ENCODE measurements at places on chromosomes 7 and 10.

DNA sequence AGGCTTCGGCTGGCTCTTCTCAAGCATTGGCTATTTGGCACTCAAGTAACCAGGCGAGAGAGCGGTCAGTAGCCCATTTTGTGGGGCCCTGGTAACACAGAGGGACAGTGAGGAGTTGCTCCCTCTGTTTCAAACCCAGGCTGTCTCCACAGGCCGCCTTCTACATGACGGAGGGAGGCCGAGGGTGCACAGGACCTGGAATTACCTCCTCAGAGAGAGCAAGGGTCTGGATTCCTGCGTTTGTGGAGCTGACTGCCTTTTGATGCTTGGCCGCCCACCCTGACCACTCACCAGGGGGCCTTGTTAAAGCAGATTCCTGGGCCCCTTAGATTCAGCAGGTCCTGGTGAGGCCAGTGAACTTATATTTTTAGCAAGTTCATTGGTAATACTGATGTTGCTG is 12.3 kb downstream of the UPP1 start:
- DNase-seq, result no peak

DNA sequence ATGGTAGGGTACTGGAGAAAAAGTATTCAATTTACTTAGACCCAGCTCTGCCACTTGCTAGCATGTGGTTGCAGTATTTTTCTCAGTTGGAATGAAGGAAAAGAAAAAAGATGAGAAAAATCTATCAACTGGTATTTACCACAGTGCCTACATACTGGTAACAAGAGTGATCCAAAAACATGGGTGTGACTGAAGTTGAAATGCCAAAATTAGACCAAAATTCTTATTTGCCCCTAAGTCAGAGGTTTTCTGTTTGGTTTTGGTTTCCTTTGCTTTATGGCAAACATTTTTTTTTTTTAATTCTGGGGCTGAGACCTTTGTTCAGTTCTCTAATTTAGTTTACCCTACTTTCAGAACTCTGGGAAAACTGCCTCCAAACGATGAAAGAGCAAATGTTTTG is 12.3 kb downstream of the HYCC1 start:
- DNase-seq, result no peak

DNA sequence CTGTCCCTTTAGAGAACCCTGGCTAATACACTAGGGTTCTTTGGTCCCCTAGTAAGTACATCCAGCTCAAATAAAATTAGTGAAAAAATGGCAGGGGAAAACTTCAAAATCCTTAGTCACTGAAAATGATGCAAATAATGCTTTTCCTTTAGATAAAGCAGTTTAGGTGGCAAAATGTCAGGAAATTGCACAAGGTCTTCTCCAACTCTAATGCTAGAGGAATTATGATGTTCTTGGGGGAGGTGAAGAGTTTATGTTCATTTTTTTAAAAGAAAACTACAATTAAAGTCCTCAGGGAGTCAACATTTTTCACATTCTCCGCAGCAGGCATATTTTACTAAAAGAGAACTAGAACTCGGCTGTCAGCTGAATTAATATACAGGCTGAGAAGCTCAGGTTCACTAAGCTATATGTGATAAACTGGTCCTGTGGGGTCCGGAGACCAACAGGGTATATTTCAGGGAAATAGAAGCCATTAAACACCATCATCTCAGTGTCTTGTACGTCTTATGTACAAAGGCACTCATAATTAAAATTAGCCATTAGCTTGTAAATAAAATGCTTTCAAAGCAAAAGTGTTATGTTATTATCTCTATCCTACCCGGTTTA is 1164.7 kb upstream of the AUTS2 start:
- DNase-seq, result no peak

- no peak for DNase-seq
Measured at GRCh38 chr7:75962607-75963380, 31.6 kb downstream of the TMEM120A start.

- DNase-seq, result no peak
Measured at GRCh38 chr7:45570797-45571196, 3.4 kb upstream of the ADCY1 start.

DNA sequence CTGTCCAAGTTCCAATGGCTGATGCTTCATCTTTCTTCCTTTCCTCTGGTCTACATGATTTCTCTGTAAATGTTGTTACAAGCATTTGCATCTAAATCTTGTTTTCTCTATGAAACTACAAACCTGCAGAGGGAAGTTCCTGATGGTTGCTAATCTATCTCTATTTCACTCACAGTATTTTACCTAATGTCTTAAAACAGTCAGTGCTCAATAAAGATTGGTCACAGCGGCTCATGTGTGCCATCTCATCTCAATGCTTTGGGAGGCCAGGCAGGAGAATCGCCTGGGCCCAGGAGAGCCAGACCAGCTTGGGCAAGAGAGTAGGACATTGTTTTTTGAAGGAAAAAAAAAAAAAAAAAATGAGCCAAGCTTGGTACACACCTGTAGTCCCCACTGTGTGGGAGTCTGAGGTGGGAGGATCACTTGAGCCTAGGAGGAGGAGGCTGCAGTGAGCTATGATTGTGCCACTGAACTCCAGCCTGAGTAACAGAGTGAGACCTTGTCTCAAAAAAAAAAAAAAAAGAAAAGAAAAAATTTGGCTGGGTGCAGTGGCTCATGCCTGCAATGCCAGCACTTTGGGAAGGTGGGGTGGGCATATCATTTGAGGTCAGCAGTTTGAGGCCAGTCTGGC is 71.3 kb upstream of the ARMC3 start:
- no peak for DNase-seq
